CD4-positive, alpha-beta T cell treated with Interleukin-21 for 1 hour (primary cell): ENCODE measurements at places on chromosomes 6 and 20.

DNA sequence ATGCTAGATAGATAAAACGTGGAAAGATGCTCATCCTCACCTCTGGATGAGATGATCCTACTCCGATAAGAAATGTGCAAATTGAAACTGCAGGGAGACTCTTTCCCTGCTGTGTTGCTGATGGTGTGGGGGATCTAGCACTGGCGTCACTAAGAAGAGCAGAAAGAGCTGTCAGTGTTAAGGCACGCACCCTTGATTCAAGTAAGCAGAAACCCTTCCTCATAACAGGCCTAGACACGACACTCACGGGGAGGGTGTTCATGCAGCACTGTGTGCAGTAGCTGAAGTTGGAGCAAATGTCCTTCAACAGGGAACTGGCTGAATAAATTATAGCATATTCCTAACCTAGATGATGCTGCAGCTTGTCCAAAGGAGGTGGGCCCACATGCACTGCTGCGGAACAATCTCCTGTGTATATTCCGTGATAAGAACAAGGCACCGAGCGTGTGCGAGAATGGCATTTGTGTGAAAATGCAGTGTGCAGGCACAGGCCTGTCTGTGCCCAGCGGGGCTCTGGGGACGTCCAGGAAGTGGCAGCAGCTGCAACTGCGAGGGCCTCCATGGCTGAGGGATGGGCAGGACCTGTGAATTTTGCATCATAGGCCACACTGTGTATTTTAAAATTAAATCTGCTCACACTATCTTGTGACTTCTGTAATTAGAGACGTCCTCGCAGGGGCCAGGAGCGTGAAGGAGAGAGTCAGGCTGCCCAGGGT, 64.0 kb downstream of the TCP11 start:
- no peak for DNase-seq

- DNase-seq, result peak; percentile 74
These were observed 586 bp upstream of the LST1 start for GRCh38 chr6:31585491-31585890.

GRCh38 chr20:48826069-48826468, 1.7 kb downstream of the PREX1 start:
- DNase-seq, result no peak

GRCh38 chr20:8094415-8094818, 37.6 kb upstream of the PLCB1 start:
- no peak for DNase-seq

DNA sequence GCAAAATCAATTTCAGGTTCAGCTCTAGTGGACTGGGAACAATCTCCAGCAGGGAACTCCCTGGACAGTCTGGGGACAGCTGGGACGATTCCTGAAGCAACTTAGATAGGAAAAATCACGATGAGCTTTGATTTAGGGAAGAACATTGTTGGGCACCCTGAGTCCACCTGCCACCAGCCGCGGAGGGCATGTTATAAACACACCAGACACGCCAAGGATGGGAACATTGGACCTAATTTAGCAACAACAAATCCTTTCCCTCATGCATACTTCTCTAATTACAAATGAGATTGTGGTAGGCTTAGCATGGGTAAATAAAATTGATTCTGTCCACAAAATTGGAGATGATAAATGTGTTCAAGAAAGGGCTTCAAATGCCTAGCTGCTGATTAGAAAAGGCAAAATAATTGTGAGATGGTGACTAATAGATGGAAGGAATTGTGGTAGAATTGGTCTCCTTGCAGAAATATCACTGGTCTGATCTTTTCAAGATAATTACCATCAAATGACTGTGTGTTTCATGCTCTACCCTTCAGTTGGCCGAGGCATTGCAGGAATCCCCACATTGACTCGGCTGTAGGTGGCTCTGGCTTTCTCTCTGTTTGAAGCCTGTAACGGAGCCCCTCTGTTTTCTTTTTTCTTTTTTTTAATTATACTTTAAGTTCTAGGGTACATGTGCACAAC, 6.1 kb upstream of the NANP start:
- no peak for DNase-seq

DNA sequence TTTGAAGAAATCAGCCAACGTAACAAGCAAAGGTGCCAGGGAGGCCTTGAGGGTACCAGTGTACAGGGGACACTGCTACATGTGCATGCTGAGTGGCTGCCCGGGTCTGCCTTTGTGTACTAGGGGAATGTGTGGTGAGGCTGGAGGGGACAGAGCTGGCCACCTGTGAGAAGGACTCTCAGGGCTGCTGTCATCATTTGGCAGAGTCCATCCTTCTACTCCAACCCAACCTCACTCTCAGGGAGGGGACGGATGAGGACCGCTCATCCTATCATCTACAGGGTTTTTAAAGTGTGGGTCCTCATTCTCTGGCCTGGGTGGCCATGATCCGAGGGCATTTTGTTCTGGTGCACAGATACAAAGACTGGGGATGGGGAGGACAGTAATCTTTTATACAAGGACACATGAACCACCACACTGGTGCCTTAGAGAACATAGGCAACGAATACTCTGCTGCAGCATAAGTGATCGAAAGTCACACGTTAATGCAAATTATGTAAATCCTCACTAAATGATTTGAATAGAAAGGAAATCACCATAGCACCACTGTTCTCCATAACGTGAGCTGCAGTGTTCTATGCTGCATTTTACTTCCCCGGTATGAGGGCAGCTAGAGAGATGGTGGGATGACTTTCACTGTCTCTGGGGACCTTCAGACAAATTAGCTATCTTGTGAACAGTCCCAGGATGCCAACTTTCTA, 181.4 kb downstream of the GMPR start:
- no peak for DNase-seq

- no peak for DNase-seq
These were observed 132.2 kb upstream of the CDH4 start for GRCh38 chr20:61119794-61120410.

GRCh38 chr20:55097621-55098020, 622.2 kb downstream of the DOK5 start:
- no peak for DNase-seq
